NCI-H2171 treated with DMSO at 0.1 percent for 48 hours (cell line): ENCODE measurements at places on chromosomes 3 and 15.
A peak's percentile ranks its signal among the peaks of the same experiment; 100 is the strongest.

DNA sequence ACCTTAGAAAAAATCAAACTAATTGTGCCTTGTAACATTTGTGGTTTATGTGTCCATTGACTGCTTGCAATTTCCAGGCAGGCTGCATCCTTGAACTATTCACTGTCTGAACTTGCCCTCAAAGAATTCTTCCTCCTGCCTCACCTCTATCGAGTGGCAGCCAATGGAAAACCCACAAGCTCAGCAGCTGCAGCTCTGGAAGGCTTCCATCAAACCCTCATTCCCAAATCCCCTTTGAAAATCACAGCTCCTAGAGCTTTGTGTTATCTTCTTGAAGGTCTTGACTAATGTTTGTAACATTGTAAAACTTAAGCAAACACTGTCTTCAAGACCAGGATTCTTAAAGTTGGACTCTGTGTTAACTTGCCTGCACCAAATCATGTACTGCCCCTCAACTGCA, 81.1 kb downstream of the FILIP1L start:
- DNase-seq = peak; percentile 18

- DNase-seq = peak; percentile 14
These were observed 23.7 kb downstream of the NEK10 start for GRCh38 chr3:27345493-27345892.

DNA sequence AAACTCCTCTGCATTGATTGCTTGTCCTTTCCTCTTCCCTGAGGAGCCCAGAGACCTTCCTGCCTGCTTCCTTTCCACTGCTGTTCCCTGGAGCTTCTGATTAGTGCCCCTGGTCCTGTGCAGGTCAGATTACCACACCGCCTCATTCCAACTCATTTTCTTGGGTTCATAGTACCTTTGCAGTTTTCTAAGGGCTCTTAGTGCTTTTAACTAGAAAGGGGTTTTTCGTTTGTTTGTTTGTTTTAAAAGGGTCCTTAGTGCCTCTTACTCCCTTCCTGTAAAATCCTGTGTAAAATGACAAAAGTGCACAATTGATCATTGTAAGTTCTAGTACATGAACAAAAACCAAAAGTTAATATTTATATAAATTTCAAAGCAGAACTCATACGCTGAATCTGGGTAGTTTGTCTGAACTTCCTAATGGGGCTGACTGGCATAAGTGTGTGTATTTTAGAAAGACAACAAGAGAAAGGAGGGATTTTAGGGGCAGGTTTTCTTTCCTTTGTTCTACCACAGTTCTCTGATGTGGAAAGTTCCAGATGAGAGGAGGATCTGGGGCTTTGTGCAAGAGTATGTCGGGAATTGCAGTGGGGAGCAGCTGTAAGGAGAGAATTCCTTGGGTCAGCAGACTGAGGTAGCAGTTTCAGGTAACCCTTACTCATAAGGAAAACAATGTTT, 30.6 kb downstream of the SNRK start:
- DNase-seq = no peak

GRCh38 chr15:39354189-39354588, 226.7 kb upstream of the THBS1 start:
- DNase-seq = no peak

- DNase-seq = no peak
These were observed 14.1 kb downstream of the ACAA1 start for GRCh38 chr3:38122712-38123290.

GRCh38 chr3:46564190-46565021, 1.7 kb downstream of the LRRC2 start:
- DNase-seq = no peak

DNA sequence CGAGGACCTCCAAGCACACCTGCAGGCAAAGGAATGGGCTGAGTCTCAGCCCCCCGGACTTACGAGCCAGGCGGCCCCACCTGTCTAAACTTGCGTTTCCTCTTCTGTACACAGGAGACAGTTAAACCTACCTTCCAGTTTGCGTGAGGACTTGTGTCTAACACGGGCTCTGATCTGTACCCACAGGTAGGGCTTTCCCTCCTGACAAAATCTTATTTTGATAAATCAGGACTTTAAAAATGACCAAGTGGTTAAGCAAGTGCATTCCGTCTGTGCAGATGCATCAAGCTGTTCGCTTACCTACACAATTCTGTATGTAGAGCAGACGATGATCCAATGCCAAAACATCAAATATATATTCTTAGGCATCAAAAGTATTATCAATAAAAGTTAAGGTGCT, 238.0 kb downstream of the XXYLT1 start:
- no peak for DNase-seq

DNA sequence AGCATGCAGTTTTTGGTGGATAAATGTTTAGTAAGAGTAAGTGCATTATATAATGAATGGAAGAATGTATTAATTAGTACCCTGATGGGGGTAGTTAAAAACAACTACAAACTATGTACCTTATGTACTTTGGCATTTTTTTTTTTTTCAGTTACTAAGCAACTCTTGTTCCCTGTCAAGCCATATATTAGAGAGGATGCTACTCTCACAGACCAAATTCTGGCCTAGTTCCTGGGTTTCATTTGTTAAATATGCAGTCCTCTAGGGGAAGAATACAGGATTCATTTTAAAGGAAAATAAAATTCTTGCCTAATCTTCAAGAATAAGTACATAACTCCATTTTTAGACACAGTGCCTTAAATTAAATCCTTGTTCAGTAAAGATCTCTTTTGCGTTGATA, 16.9 kb downstream of the FAM98B start:
- DNase-seq = no peak

DNA sequence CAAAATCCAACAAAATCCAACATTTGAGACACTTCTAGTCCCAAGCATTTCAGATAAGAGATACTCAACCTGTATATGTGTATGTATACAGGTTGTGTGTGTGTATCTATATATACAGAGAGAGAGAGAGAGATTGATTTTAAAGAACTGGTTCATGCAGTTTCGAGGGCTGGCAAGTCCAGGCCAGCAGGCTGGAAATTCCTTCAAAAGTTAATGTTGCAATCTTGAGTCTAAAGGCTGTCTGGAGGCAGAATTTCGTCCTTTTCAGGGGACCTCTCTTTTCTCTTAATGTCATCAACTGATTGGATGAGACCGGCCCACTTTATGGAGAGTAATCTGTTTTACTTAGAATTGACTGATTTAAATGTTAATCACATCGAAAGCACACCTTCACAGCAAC, 199.6 kb upstream of the IL12A start:
- DNase-seq = no peak

- DNase-seq = peak; percentile 5
These were observed 260.5 kb downstream of the PYDC2 start for GRCh38 chr3:191721390-191721861.

- DNase-seq = no peak
These were observed 8.4 kb upstream of the GP5 start for GRCh38 chr3:194407423-194407822.

- no peak for DNase-seq
These were observed 5.2 kb downstream of the CSPG5 start for GRCh38 chr3:47573190-47574172.

- no peak for DNase-seq
These were observed 8.5 kb downstream of the CRELD1 start for GRCh38 chr3:9942164-9942563.

DNA sequence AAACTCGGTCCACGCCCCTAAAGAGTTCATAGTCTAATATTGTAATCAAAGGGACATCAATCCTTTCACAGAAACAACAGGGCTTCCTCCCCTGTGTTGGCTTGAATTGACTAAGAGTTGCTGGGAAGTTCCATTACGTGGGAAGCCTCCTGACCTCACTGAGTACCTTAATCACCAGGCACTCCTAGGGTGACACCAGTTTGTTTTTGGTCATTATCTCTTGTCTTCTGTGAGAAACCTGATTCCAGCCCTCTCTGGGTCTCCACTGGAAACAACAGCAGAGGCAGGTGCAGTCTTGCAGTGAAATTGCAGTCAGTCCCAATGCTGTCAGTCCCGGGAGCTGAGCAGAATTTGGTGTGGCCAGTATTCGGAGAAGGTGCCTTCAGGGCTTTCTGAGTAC, 55.4 kb downstream of the BOC start:
- DNase-seq = no peak

- no peak for DNase-seq
These were observed 123.0 kb downstream of the TFDP2 start for GRCh38 chr3:142026333-142026732.

- peak; percentile 11 for DNase-seq
These were observed 78.7 kb downstream of the KLF13 start for GRCh38 chr15:31405200-31405920.

DNA sequence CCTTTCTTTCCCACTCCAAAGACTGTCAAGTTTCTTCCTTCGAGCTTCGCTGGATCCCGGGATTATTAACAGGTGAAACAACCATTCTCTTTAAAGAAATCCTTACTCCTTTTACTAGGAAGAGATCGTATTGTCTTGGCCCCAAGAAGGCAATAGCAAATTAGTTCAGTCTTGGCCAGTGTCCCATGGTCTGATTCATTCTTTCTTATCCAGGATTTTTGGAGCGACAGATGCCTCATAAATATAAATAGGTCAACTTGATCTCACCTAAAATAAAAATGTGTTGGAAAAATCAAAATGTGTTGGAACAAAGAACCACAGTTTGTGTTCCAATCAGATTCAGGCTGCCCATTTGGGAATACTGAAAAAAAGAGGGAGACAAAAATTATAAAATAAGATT, 140.1 kb upstream of the TMEM108 start:
- DNase-seq = no peak

DNA sequence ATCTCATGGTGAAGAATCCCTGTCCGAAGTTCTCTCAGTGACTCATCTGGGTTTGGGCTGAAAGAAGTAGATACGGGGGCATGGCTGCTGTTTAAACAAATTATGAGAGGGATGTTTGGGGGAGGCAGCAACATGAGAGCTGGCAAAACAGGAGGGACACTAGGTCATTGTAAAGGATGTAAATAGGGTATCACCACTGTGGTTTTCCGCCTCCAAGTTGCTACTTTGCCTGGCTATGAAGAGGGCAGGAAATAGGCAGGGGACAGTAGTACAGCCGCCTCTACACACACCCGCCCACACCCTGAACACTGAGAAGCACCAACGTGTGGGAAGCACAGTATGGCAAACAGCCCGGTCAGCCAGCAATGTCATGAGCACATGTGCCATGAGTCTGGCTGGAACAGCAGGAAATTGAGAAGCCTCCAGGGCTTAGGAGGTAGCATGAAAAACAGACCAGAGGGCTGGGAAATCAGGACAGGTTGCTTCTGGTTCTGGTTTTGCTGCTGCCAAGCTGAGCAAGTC, 17.1 kb downstream of the HEXA start:
- no peak for DNase-seq

- no peak for DNase-seq
These were observed 30.7 kb upstream of the SIAH2 start for GRCh38 chr3:150793641-150794040.

GRCh38 chr3:186220911-186221645, 112.2 kb upstream of the ETV5 start:
- no peak for DNase-seq

DNA sequence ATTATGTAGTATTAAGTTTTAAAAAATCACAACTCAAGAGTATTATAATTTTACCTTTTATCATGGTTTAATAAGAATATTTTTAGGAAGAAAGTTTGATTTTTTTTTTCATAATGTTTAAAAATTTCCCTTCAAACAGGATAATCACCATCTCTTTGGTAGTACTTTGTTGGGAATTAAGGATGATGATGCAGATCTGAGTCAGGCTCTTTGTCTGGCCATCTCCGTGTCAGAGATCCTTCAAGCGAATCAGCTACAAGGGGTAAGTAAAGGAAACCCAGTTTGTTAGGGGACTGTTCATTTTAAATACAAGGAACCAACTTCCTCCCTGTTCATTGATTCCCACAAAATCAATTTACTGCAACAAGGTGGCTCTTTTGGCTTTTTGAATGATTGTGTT, 36.8 kb upstream of the NIT2 start:
- no peak for DNase-seq

- no peak for DNase-seq
These were observed 1.7 kb upstream of the MAN2A2 start for GRCh38 chr15:90901175-90902039.

- no peak for DNase-seq
These were observed 217.4 kb upstream of the CD96 start for GRCh38 chr3:111324645-111325044.

DNA sequence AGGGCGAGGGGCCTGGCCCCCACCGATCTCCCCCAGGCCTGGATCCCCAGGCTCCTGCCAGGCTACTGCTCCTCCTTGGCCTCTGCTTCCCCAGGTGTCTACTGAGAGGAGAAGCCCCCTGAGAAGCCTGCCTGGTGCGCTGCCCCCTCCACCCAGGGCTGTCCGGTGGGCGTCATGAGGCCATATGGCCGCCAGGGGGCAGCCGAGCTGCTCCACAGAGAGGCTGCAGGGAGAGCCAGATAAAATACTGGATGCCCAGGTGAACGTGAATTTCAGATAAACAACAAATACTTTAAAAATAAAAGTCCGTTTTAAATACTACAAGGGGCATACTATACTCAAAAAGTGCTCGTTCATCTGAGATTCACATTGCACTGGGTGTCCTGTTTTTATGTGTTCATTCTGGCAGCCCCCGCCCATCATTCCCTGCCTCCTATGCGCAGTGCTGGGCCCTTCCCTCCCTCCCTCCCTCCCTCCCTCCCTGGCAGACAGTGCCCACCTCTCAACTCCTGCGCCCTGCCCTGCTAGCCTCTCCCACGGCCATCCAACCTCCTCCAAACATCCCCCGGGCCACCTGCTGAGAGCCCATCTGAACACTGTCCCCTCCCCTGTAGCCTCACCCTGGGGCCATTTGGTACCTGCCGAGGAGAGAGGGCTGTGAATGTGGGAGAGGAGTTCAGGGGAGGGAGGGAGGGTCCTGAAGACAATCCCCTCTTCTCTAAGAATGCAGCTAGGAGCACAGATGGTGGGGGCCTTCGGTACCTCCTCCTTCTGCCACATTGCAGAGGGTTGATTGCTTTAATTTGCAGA, 29.6 kb downstream of the PSTPIP1 start:
- peak; percentile 76 for DNase-seq

DNA sequence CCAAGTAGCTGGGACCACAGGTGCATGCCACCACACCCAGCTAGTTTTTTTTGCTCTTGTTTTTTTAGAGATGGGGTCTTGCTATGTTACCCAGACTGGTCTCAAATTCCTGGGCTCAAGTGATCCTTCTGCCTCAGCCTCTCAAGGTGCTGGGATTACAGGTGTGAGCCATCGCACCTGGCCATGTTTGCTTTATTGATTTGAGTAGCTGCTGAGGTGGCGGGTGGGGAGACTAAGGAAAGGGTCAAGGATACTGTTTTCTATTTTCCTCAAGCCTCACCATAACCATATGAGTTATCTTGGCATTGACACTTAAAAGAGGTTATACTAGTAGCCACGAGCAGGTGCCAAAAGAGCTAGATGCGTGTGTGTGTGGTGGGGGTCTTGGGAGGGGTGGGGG, 39.0 kb downstream of the CYFIP1 start:
- DNase-seq = no peak

- no peak for DNase-seq
These were observed 36.6 kb upstream of the SH3GL3 start for GRCh38 chr15:83410532-83410931.

- peak; percentile 56 for DNase-seq
These were observed 111.8 kb upstream of the C15orf61 start for GRCh38 chr15:67409175-67409574.

GRCh38 chr15:38520035-38520434, 44.6 kb downstream of the RASGRP1 start:
- DNase-seq = no peak
